ENCODE measurements at places on chromosomes 16 and 17.

- no peak for DNase-seq
These were observed 35.0 kb downstream of the ITGB3 start for GRCh38 chr17:47288531-47289116.

DNA sequence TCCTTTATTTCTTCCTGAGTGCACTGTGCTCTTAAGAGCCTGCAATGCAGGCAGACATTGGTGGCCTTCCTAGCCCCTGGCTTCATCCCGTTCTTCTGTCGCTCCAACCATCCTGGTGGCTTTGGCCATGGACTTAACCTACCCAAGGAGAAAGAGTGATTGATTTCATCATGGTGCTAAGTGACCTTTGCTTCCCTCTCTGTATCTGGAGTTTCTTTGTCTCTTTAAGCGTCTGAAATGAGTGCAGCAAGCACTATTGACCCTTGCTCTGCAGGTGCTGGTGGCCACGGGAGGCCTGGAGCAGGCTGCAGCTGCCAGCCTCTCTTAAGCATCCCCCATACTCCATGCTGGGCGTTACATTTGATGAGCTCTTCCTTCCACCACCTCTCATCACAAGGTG, 60.5 kb downstream of the RAP1GAP2 start:
- DNase-seq = no peak

- DNase-seq = no peak
These were observed 35.7 kb downstream of the NOS2 start for GRCh38 chr17:27764589-27764988.

DNA sequence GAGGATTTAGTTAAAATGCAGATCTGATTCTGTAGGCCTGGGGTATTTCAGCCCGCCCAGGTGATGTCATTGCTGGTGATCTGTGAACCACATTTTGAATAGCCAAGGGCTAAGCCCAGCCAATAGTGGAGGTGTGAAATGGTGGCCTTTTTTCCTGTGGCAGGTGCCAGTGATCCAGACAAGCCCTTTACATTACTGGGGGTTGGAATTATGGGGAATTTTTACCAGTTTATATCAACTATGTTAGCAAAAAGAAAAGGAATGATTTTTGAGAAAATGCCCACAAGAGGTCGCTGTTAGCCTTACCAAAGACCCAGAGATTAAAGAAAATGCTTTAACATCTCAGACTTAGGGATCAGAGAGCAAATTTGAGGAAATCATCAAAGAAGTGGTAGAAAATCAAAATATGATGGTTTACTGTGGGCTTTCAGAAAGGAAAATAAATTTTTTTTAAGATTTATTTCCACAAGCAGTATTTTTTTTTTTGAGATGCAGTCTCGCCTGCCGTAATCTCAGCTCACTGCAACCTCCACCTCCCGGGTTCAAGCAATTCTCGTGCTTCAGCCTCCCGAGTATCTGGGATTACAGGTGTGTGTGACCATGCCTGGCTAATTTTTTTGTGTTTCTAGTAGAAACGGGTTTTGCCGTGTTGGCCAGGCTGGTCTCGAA, 3.9 kb downstream of the VPS35L start:
- no peak for DNase-seq

DNA sequence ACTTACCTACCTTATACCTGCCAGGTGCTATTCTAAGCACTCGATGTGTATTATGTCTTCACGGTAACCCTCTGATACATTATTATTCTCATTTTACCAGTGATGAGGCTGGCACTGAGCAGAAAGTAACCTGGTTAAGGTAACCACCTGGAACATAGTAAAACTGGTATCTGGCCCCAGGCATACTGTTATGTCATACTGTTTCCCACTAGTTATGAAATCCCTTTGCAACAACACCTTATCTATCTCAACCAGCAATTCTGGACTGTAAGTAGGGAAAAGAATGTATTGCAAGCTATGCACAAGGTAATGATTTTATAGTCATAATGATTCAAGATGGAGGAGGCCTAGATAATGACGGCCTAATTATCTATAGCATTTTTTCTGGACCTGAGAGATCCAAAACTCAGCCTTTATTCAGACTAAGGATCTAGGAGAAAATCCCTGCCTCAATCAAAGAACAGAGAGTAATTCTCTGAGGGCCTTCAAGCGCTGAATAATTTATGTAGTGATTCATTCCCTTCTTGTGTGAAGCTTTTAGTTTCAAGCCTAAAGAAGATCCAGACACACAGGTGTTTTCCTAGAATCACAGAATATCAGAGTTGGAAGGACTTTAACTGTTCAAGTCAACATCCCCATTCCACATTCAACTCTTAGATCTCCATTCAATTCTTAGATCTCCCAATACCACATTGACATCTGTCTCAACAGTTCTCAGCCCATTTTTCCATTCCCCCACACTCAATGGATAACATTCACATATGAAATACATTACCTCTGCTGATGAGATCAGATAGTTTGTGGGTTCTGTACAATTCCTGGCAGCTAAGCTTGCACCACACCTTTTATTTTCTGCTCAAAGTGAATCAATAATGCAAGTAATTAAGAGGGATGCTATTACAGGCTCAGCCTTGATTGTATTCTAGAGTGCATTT, 14.9 kb upstream of the MMD start:
- DNase-seq = no peak

Measured in stimulated activated CD8-positive, alpha-beta memory T cell treated with anti-CD3 and anti-CD28 coated beads, Interleukin-15, amount 100 ng/mL, for 1 hour (primary cell).